ENCODE measurements at places on chromosomes 6 and 20.

DNA sequence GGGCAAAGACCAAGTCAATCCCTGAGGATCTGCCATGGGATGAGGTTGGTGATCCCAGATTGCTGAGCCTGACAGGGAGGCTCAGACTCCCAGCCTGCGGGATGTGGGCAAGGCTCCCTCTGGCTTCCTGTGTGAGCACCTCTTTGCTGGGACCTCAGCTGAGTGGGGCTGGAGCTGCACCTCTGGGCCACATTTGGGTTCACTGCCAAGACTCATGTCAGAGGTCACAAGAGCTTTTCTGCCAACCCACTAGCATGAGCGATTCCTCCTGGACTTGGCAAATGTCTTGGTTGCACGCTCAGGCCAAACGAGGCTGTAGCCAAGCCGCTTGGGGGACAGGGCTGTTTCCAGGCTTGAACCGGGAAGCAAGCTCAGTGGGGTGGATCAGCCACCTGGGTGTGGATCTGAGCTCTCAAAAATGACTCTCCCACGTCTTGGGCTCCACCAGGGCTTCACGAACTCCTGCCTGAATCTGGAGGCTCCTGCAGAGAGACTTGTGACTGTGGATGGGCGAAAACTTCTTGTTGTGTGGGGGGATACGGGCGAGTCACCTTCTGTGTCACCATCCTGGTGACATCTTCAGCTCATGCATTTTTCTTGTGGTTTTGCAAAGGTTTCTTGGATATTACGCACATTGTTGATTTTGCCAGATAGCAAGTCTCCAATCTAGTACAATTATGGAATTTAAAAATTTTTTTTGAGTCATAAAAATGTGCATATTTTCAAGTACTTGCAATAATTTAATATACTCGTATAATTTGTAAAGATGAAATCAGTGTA is 359.5 kb downstream of the CDH4 start:
- DNase-seq, result peak; percentile 14

DNA sequence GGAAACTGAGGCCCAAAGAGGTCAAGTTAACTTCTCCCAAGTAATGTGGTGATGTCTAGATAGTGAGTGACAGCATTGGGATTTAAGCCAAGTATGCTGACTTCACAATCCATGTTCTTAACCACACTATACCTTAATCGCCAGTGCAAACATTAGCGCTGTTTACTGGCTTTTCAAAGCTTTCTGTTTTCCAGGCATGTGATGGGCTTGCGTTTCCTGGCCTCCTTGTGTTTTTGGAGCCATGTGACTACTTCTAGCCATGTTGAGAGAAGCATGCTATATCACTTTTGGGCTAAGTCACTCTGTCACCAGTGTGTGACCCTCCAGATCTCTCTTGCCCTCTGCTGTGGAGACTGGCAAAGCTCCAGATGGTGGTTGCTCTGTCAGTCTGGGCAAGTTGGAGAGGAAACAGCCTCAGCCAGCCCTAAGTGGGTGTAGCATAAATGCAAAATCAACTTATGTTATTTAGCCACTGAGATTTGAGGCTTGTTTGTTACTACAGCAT is 76.9 kb downstream of the ANKRD6 start:
- DNase-seq, result no peak

GRCh38 chr6:164128101-164128500 is 713.6 kb downstream of the QKI start:
- DNase-seq, result no peak

DNA sequence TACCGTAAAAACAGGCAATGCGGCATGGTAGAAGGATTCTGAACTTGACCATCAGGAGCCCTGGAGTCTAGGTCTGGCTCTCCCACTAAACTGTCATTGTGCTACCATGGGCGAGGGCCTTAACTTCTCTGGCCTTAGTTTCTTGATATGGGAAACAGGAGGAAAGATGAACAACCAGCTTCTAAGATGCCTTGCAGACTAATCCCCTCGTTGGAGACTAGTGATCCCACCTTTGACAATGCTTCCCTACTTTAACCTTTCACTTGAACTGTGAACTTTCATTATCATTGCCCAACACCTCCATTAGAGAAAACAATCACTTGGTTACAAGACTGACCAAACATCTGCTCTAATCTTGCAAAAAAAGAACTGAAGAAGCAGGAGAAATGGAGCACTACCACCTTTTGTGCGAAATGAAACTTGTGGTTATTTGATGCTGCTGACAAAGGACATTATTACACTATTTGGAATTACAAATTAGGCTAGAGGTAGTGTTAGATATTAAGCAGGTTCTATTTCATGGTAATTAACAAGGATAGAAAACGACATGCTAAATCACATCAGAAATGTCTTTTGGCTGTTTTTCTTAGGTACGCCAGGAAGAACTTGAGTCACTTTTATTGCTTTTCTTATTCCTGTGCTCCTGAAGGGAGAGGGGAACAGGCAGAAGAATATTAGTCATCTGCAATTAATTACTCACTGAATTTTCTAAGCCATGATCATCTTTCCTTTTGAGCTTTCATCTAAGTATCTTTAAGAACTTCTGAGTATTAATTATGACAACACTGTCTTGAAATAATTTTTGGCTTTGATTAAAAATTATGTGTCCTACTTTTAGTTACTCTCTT is 39.1 kb upstream of the ARHGAP18 start:
- DNase-seq, result peak; percentile 65

GRCh38 chr6:4449409-4449808 is 314.0 kb upstream of the ECI2 start:
- no peak for DNase-seq

DNA sequence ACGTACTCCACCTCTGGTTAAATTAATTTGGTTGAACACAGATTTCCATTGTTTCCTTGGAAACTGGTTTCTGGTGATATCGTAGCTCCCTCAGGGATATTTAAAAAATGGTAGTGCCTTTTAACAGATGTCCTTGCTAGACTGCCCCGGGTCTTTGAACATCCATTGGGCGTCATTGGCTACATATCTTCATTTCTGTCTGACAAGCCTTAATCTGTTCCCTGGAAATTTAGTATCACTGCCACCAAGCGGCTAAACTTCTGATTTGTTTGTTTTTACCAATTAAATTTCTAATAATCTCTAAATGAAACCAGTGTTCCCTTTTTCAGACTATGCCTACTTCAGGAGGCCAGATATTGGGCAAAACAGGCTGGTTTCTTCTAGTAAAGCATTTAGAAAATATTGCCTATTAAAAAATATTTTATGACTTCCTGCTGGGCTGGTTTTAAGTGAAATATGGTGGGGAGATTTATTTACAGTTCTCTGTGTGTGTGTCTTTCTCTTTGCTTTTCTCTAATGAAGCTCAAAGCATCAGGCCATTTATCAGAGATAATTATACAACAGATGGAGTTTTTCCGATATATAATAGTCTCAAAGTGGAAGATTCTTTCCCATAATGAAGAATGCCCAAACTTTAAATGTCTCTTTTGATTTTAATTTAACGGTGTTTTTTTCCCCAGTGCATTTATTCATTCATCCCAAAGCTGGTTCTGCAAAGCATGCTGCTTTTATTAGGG is 249.5 kb downstream of the ZFAND3 start:
- no peak for DNase-seq

- DNase-seq, result no peak
Observed at GRCh38 chr20:20519269-20519668, 151.4 kb downstream of the INSM1 start.
